ENCODE measurements at places on chromosomes 7 and 10. TPM values are rescaled to one million over a fixed set of nuclear protein-coding genes. Genes with fewer than 3 reads are reported as not detected.
A peak's percentile ranks its signal among the peaks of the same experiment; 100 is the strongest.

The BEND7 gene
- not detected for total RNA-seq

- no peak overlapping the region for H3K4me3 ChIP-seq
- no peaks in the 10 kb centered on the region for H3K36me3 ChIP-seq
- DNase-seq: peak; percentile 40
Observed at GRCh38 chr10:32386623-32387260, 39.8 kb upstream of the EPC1 start.

DNA sequence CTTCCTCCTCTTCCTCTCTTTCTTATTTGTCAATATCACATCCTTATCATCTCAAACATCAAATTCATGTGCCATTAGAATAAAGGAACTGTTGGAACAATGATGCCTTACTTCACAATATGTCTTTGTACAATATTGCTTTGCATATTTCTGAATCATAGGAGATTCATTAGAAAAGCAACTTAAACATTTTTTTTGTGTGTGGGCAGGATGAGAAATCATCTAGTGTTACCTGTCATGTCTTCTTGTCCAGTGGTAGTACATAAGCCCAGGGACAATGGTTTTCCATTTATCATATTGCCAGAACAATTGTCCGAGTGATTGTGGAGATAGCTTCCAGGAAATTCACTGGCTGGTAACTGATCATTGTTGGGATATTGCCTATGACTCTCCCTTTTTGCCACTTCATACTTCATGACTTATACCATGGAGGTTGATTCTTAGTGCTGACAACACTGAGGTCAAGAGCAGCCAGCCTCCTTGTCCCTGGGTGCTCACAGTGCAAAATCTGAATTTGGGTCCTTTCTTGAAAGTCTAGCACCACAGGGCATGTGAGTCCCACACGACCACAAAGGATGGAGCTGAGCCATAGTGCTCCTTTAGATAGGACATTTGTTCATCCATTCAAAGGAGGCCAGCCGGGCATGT lies 215.0 kb downstream of the MDFIC start:
- H3K27ac ChIP-seq: no peak overlapping the region
- H3K4me1 ChIP-seq: peaks cover 15% of the 10 kb centered on the region
- DNase-seq: no peak

DNA sequence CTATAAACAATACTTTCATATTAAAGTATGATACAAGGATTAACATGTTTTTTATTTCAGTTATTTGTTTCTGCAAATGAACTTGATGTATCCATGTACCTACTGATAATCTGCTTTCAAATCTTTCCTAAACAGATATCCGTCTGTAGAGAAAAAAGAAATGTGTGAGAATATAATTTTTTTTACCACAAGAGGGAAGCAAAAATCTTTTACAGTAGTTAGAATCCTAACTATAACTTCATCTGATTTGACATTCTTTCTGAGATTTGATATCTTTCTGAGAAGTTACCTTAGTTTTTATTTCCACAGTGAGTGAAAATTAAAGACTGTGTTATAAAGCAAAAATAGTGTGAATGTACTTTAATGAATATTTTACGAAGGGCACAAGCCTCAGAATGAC lies 203.9 kb upstream of the PCLO start:
- H3K36me3 ChIP-seq: no peaks in the 10 kb centered on the region
- no peak overlapping the region for H3K27ac ChIP-seq
- no peaks in the 10 kb centered on the region for H3K27me3 ChIP-seq
- H3K4me3 ChIP-seq: no peak overlapping the region
- DNase-seq: no peak

DNA sequence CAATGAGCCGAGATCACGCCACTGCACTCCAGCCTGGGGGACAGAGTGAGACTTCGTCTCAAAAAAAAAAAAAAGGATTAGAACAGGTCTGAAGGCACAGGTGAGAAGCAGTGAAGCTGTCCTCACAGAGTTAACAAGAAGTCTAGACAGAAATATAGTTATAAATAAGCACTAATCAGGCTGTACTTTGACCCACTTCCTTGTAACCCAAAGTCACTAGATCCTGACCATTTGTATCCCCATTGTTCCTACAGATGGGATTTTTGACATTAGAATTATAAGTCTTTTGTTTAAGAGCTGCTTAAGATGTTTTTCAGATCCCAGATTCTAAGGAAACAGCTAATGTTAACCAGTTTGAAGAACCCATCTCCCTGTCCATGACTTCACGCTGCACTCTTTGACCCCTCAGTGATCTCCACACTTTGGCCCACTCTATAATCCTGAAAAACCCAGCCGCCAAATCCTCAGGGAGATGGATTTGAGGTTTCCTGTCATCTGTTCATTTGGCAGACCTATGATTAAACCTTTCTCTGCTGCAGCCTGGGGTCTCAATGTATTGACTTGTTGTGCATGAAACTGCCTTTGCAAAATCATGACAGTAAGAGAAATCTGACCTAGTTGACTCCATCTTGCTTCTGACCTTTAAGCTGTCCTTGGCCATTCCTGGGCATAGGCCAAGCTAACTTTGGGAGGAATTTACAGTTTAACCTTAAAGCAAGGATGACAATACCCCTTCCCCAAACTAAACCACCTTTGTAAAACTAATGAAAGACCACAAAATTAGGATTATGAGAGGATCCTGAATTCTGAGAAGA lies 11.4 kb downstream of the SSMEM1 start:
- no peak overlapping the region for H3K4me3 ChIP-seq
- peaks cover 13% of the 10 kb centered on the region for H3K27me3 ChIP-seq
- H3K4me1 ChIP-seq: no peaks in the 10 kb centered on the region

DNA sequence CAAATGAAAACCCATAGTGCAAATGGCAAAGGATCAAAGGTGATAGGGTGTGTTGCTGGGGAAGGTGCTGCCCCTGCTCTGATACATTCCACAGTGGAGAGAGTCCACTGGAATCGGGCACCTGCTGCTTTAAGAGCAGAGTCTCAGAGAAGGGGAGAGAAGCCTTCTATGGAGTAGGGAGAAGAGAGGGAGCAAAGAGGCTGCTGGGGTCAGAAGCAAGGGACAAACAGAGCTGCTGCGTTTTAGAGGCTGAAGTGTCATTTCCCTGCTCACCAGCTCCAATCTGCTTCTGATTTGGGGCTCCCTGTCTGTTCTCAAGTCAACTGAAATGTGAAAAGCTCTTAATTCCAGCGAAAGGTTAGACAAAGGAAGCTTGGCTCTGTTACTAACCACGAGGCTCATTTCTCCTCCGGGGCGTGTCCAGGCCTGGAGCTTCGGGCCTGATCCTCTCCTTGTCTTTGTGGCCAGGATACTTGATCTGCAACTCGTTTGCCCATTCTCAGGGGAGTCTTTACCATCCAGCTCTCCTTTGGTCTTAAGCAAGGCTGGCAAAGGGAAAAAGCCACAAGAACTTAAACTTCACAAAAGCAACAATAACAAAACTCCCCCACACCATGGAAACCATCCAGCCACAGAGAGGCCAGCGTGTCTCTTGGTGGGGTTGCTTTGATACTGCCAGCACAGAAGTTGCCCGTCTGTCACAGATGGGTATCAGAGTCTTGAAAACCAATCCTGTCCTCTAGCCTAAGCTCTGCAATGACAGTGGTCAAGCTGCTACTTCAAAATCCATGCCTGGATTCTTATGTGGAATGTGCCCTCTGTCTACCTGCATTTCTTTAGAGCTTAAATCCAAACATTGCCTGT lies 692.6 kb downstream of the SUGCT start:
- no peaks in the 10 kb centered on the region for H3K27me3 ChIP-seq
- no peak overlapping the region for H3K4me3 ChIP-seq
- no peaks in the 10 kb centered on the region for H3K36me3 ChIP-seq

- no peak overlapping the region for H3K4me3 ChIP-seq
- peak; percentile 40 for DNase-seq
- no peaks in the 10 kb centered on the region for H3K27me3 ChIP-seq
- peaks cover 12% of the 10 kb centered on the region for H3K36me3 ChIP-seq
- no peaks in the 10 kb centered on the region for H3K4me1 ChIP-seq
Observed at GRCh38 chr10:4043897-4044665, 259.1 kb upstream of the KLF6 start.

DNA sequence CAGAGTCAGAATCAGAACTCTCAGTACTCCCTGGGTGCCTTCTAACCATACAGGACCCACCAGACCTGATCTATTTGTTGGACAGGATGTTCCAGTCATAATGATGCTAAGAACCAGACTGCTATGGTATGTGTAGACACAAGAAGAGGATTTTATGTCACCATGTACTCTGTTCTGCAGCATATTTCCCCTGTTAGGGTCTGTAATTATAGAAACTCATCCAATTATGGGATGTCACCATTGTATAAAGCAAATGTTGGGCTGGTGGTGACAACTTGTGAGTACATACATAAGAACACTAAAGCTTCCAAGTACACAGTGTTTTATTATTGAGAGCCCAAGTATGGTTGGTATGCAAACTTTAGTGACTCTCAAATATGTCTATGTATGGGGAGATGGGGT lies 67.1 kb upstream of the AGBL3 start:
- H3K4me1 ChIP-seq: peaks cover 13% of the 10 kb centered on the region
- H3K27ac ChIP-seq: no peak overlapping the region
- no peaks in the 10 kb centered on the region for H3K36me3 ChIP-seq
- no peak overlapping the region for H3K4me3 ChIP-seq

GRCh38 chr7:77338260-77338659 lies 77.9 kb downstream of the GSAP start:
- no peaks in the 10 kb centered on the region for H3K36me3 ChIP-seq
- H3K27me3 ChIP-seq: no peaks in the 10 kb centered on the region
- no peak overlapping the region for H3K27ac ChIP-seq
- DNase-seq: no peak
